Urinary bladder (tissue), 4 donors: ENCODE measurements at places on chromosomes 4 and X. TPM values are rescaled to one million over a fixed set of nuclear protein-coding genes. Genes with fewer than 3 reads are reported as not detected.

GRCh38 chr4:183830438-183830985 is 74.6 kb upstream of the STOX2 start:
- no peak for DNase-seq

DNA sequence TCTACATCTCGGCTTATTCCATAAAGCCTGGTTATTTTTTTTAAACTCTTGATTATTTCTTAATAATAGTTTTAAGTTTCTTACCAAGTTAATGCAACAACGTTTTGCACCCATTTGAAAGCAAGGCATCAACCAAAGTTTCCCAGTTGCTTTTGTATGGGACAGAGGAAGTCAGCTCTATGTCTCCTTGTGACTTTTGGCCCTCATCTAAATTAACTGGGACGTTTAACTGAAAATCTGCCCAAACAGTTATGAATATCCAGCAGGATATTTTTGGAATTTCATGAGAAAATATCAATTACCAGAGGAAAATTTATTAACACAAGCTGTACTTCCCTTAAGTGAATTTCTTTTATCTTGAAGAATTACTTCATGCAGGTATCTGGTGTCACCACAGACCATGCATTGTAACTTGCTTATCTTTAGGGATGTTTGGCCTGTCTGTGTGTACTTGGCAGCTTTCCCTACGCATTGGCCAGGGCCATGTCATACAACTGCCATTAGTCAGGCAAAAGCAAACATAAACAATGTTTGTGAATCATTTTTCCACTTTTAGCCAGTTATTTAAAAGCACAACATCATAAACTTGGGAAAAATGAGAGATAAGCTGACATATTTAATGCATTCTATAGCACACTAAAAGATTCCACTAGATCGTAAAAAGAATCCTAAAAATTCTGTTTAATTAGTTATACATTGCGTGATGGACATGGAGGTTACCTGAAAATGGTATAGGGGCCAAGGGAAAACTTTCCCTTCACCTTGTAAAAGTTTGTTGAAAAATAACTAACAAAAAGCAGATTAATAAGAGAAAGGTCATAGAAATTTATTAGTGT is 101.4 kb upstream of the PDE5A start:
- DNase-seq, result peak; percentile 63

The ZCCHC18 gene
- total RNA-seq, result 3.3 TPM

DNA sequence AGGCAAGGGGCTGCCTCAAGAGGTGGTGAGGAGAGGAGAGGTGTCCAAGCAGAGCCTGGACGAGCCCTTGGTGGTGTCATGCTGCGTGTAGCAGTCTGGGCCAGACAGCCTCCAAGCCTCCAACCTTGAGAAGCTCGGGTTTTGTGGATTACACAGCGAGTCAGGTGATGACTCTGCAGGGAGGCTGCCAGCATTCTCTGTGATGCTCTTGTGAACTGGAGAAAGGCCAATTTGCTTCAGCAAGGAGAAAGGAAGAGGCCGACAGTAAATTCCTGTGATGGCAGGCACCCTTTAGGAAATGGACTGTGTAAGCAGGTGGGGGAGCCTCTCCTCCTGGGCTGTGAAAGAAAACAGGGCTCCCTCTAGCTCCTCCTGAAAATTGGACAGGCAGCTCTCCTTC is 36.0 kb upstream of the CD99L2 start:
- no peak for DNase-seq

DNA sequence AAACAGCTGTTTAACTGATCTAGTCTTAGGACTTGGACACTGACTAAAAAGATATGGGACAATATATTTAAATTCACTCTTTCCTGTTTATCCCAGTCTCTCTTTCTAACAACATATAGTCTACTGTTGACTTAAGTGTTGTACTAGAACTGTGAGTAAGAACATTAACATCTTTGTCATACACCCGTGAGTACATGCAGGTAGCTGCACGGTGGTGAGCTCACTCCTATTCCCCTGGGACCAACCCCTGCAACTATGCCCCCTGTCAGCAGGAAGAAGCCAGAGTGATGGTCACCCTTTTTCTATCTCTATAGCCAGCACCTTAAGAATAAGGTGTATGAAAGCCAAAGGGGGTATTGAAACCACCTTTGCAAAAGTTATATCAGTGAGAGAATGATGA is 17.6 kb downstream of the TBL1X start:
- DNase-seq, result no peak
